Effector memory CD4-positive, alpha-beta T cell (primary cell): ENCODE measurements at places on chromosomes 3 and 15.

- DNase-seq, result no peak
These were observed 222.6 kb upstream of the NR2F2 start for GRCh38 chr15:96107916-96108315.

GRCh38 chr15:41605566-41605965 lies 46.6 kb downstream of the TYRO3 start:
- DNase-seq, result no peak

GRCh38 chr15:65517866-65518207 lies 348 bp upstream of the DPP8 start:
- no peak for DNase-seq

DNA sequence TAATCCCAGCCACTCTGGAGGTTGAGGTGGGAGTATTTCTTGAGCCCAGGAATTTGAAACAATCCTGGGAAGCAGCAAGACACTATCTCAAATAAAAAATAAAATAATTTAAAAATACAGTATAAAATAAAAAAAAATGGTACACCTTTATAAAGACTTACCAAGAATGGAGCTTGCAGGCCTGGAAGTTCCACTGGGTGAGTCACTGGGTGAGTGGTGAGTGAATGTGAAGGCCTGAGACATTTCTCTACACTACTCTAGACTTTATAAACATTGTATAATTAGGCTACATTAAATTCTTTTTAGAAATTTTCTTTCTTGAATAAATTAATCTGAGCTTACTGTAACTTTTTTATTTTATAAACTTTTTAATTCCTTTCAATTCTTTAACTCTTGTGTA lies 609.1 kb upstream of the BCHE start:
- no peak for DNase-seq

GRCh38 chr3:40071683-40072238 lies 237.7 kb upstream of the EIF1B start:
- no peak for DNase-seq

GRCh38 chr3:29280404-29281093 lies at the start of gene RBMS3:
RBMS3 (plus strand) TSS chr3:29281071.
- DNase-seq, result no peak

GRCh38 chr3:170081079-170081741 lies 43.4 kb downstream of the GPR160 start:
- no peak for DNase-seq

- DNase-seq, result no peak
These were observed 23.5 kb downstream of the ANP32A start for GRCh38 chr15:68797191-68797590.

DNA sequence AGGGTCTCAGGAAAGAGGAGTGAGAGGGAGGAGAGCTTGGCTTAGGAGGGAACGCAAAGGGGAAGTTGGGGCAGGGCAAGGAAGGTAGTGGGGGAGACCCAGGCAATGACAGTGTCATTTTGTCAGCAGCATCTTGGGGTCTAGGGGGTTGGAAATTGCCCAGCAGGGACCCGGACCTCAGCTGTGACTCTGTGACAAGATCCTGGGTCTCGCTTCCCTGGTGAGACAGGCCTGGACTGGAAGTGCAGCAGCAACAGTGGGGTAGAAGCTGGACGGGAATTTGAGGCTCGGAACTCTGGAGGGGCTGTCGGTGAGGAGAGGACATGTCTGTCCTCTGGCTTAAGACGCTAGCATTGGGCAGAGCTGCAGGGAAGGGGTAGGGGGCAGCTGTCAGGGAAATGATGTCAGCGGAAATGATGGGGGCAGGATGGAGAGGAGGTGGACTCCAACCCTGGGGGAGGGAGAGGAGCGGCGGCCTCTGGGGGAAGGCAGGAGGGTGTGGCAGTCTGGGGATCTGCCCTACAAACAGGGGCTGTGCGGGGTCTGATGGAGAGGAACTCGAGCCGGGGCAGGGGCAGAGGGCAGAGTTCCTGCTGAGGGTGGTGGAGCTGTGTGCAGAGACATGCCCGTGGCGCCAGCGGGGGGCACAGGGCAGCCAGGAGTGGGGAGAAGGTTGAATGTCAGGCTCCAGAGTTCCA lies 12.3 kb downstream of the ANPEP start:
- DNase-seq, result no peak

DNA sequence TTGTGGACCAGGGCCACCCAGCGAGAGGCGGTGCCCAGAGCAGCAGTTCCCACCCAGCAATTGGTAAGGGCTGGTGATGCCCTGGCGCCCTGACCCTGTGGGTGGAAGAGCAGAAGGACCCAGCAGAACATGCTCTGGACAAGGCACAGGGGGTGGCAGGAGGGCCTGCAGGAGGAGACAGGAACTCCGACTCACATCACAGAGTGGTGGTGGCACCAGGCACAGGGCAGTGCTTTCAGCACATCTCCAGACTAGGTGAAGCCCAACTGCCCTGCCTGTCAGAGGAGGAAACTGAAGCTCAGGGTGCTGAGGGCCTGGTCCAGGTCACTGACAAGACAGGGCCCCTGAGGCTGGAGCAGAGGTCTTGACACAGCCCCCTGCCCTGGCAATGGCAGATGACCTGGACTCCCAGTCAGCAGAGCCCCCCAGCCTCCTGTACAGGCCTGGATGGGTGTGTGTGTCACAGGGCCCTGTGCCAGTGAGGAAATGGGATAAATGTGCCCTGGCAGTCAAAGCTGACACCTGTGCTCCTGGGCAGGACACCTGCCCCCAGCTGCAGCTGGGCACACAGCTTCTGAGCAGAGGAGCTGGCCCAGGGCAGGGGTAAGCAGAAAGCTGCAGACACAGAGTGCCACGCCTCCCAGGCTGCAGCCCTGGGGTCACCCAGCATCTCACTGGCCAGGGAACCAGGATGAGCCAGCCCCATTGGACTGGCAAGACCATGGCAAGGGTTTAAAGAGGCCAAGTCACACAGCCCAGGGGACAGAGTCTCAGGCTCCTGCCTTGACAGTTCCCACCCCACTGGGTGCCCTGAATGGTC lies 11.4 kb downstream of the KLF15 start:
- no peak for DNase-seq

- no peak for DNase-seq
These were observed 12.2 kb downstream of the CAV3 start for GRCh38 chr3:8745619-8746370.

- no peak for DNase-seq
These were observed 198.7 kb upstream of the CHRNA7 start for GRCh38 chr15:31831596-31831995.

- DNase-seq, result no peak
These were observed 45.8 kb downstream of the MITF start for GRCh38 chr3:69784954-69785514.

DNA sequence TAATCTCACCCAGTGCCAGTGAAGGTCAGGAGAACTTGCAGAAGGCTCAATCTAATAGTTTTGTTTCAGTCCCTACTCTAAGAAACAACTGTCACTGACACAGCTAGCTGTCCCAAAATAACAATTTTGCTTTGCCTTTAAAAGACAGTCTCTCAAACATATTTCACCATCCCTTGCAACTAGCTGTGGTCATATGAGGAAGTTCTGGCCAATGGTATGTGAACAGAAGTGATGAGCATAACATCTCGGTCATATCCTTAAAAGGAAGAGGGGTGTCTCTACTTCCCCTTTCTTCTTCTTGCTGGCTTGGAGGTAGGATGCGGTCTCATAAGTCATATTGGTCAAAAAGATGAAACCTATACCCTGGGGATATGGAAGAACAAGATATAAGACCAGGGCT lies 198.1 kb downstream of the NEK10 start:
- no peak for DNase-seq

DNA sequence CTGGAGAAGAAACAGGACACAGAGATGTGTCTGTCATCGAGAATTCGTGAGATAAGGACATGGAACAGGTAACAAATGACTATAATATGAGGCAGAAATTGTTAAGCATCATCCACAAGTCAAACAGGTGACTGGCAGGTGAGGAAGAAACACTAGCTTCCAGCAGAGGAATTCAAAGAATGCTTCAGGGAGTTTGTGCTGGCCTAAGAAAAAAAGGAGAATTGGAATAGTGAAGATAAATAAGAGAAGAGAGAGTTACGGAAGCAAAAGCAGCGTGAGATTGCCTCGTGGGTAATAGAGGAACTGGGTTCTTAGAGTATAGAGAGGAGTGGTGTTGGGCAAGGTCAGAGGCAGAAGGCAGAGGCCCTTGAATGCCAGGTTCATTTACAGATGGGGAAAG lies 22.9 kb upstream of the FGF12 start:
- no peak for DNase-seq

DNA sequence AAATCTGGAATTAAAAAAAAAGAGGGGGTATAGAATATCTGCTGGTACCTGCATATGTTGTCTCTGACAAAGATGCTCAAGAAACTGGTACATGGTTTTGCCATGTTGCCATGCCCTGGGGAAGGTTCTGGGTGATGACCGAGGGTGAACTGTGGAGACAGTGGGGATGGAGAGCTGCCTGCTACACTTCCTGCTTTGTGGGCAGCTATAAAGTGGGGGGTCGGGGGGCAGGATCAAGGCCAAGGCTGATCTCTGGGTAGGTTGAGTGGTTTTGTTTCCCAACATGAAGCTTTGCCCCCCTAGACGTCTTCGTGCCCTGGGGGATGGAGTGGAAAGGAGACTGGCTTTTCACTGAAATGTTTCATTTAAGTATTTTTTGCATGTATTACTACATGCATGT lies 74.6 kb downstream of the IQSEC1 start:
- DNase-seq, result no peak

DNA sequence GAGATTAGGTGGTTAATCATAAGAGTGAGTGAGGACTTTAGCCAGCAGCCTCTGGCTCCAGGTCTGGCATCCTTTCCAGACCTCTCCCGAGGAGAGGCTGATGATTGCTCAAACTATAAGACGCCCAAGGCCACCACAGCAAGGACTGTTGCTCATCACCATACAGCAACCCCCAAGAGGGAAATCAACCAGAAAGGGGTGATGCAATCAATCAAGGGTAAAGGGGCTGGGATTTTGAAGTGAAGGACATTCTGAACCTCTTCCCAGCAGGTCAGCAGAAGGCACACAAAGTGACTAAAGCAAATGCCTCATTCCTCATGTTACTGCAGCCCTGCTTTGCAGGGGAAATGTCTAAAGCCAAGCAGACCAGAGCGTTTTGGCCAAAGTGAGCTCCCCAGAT lies 247.3 kb upstream of the IGF1R start:
- no peak for DNase-seq

GRCh38 chr3:134017490-134017889 lies 12.2 kb downstream of the SLCO2A1 start:
- no peak for DNase-seq

GRCh38 chr15:60568914-60569391 lies 90.0 kb upstream of the ICE2 start:
- DNase-seq, result no peak

DNA sequence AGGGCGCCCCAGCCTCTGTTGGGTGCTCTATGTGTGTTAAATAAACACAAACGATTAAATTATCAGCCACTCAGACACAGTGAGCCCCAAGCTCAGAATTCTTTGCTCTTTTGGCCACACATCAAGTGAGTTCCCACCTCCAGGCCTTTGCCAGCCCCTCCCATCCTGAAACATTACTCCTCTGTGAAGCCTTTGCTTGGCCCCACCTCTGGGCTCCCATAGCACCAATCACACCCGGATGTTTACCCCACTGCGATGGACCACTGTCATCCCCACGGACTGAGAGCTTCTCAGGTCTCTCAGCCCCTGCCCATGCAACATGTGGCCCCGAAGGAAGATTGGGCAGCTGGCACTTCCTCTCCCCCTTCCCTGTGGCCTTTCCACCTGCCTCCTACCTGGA lies 85.1 kb downstream of the NUP210 start:
- no peak for DNase-seq

DNA sequence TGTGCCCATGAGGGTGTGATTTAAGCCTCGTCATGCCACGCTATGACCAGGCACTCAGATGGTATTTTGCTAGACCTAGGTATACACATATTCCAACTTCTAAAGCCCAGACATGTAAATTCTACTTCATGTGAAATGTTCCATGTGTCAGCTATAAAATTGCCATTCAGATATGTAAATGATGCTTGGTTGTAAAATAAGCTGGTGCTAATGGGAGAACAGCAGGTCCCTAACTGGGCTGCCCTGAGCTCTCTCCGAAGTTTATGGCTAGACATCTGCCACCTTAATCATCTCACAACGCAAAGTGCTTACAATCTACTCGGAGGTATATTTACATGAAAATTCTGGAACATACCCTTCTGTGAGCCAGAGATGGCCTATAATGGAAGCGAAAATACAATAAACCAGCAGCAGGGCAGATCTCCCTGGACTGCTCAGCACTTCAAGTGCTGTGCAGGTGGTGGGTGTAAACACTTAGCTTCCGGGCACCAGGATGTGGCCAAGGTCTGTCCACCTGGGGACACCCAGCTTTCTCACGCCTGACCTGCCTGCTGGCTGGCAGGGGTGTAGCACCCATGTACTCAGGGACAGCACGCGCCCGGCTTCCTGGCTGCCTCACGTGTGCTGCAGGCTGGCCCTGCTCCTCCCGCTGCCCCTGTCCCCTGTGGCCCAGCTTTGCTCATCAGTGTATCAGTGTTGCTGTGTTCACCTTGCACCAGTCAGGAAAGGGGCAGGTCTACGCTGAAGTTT lies 82.0 kb downstream of the CHDH start:
- no peak for DNase-seq

- no peak for DNase-seq
These were observed 4.4 kb downstream of the FNDC3B start for GRCh38 chr3:172043766-172044165.

GRCh38 chr15:80179025-80179759 lies 26.4 kb downstream of the FAH start:
- DNase-seq, result no peak

- no peak for DNase-seq
These were observed 4.7 kb upstream of the DCBLD2 start for GRCh38 chr3:98906230-98906629.

DNA sequence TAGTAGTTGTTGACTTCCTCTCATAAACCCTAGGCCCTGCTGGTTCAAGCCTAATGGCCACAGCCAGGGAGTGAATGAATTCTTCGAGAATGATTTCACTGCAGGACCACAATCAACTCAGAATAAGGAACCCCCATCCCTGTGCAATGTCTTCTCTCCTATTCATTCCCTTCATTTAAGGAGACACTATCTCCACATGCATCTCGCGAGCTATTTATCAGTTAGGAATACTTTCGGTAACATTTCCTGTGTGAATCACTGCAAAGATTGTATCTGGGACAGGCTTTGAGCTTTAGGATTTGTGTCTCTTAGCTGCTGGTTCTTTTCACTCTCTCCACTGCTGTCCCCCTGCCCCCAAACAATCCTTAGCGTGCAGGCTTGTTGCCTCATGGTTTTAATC lies 94.4 kb downstream of the MYLK start:
- no peak for DNase-seq

DNA sequence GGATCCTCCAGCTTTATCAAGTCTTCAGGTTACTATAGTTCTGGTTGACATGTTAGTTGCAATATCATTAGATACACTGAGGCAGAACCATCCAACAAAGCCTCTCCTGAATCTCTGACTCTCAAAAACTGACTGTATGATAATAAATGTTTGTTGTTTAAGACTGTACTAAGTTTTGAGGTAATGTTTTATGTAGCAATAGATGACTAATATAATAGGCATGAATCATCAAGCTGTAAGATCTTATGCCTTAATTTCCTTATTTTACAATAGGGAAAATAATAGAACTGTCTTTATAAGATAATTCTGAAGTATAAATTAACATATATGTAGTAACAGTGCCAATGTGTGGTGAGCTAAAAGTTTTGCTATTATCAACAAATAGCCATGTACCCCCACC lies 88.9 kb upstream of the TBC1D5 start:
- no peak for DNase-seq
